ENCODE measurements at places on chromosomes 4 and X. TPM values are rescaled to one million over a fixed set of nuclear protein-coding genes. Genes with fewer than 3 reads are reported as not detected.

- DNase-seq: no peak
These were observed 6.7 kb downstream of the UNC5C start for GRCh38 chr4:95541889-95542607.

DNA sequence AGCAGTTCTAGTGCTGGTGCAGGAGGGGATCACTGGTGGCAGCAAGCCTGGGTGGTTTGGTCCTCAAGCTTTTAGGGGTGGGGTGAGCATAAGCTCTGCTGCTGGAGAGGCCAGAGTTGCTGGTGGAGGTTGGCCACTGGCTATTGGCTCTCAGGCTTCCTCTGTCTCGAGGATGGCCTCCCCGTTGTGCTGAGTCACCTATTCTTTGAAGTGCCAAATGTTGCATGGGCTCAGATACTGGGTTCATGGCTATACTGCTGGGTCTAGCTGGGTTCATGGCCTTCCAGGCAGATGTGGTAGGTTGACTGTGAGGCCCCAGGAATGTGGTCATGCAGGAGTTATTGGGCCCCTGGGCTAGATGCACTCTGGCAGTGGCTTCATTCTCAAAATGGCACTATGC, 466.3 kb downstream of the NAF1 start:
- no peak for DNase-seq

DNA sequence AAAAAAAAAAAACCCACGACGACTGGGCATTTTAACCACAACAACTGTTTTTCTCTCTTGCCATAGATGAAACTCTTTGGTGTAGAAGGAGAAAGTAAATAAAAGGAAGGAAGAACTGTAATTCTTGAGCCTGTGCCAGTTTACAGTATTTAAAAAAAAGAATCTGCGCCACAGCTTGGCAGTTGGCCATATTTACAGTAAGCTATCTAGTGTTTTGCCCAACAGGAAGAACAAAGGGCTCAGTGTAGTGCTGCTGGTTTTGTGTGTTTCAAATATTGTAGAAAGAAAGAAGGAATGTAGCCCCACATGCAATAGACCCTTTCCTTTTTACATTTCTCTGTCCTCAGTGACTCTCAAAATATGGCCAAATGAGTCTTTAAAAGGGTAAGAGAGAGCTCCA, 66.1 kb downstream of the NR3C2 start:
- DNase-seq: peak; percentile 21

- no peak for DNase-seq
These were observed 115.5 kb downstream of the JADE1 start for GRCh38 chr4:128924951-128925350.

GRCh38 chrX:35841872-35842271, 43.7 kb downstream of the MAGEB16 start:
- no peak for DNase-seq

PCDH18 gene
- not detected for polyA plus RNA-seq

GRCh38 chr4:121900132-121900983, 30.1 kb upstream of the BBS7 start:
- DNase-seq: peak; percentile 57

IDS gene
- 85.2 TPM for polyA plus RNA-seq

All from B cell (primary cell).